ENCODE measurements at places on chromosomes 4 and X.

DNA sequence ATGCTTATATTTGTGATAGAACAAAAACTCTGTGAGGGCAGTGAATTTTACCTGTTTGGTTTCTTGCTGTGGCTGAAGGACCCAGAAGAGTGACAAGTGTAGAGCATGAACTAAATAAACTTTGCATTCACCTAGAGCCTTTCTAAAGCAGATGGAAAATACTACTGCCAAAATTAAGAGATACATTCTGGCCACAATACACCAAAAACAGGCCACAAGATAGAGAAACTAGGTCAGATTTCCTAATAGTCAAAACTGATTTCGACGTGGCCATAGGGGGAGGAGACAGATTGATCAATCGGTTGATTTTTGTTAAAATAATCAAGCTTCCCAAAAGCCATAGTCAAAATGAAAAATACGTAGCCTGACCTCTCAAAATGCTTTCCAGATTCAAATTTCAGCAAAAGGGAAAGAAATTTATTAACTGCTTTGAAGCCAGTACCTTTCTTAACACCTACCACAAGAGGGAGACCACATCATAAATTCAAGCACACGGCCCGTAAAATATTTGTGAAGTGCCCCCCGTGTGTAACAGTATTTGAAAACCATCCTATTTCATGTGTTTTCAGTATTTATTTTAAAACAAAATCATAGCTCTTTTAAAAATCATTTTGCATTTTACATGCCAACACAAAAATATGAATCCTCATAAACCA is 132.4 kb downstream of the CORIN start:
- DNase-seq, result no peak

GRCh38 chrX:117707948-117708743 is 408.5 kb downstream of the KLHL13 start:
- DNase-seq, result no peak

GRCh38 chrX:14902537-14902936 is 29.3 kb downstream of the MOSPD2 start:
- no peak for DNase-seq

GRCh38 chrX:123408821-123409737 is 225.0 kb downstream of the GRIA3 start:
- DNase-seq, result no peak

GRCh38 chrX:67781132-67781531 is 237.3 kb downstream of the AR start:
- no peak for DNase-seq

- DNase-seq, result no peak
These were observed 537 bp downstream of the RBM10 start for GRCh38 chrX:47145395-47146120.

DNA sequence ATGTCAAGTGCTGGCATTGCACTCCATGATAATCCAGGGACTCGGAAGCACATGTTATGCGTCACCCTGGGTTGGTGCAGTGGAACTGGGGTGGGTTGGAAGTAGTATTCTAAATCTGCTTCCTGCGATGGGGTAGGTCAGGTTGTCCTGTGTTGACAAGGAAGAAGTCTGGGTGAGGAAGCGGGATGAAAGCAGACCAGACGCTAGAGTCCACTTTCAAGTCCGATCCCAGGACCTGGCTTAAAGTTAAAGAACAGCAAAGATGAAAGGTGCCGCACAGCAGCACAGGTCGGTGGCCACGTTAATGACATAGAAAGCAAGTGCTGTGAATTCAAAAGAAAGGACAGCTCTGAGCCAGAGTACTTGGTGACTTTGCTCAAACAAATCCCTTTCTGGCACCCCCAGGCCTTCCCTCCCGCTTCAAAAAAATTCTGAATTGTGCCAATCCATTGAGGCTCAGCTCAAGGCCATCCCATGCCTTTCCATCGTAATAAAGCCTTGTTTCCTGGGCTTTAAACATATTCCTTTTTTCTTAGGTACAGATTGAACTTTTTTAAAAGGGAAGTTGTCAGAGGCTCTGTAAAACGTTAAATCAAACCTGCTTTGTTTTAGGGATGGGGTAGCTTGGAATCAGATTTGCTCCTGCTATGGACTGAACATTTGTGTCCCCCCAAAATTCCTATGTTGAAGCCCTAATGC is 117.7 kb downstream of the PTTG2 start:
- no peak for DNase-seq

- no peak for DNase-seq
These were observed 20.2 kb upstream of the RHOH start for GRCh38 chr4:40176602-40177001.

GRCh38 chr4:109966891-109967481 is 54.3 kb downstream of the EGF start:
- DNase-seq, result no peak

DNA sequence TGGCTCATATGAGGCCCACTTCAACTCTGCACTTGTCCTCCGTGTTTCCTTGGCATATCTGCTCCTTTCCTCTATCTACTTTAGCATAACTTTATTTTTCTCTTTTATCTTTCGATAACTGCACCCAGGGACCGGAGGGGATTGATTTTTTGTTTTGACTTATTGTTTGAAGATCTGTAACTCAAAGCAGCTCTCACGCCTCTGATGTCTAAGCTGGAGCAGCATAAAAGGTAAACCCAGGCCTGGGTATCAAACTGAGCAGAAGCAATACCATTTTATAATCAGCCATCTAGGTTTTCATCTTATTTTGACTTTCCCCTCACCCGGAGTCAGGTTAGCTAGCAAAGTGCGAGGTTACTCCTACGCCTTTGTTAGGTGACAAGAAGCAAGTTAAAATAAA is 28.4 kb downstream of the LEF1 start:
- DNase-seq, result no peak

GRCh38 chr4:35725131-35725530 is 519.2 kb downstream of the ARAP2 start:
- DNase-seq, result no peak

- DNase-seq, result no peak
These were observed 481.7 kb upstream of the NR3C2 start for GRCh38 chr4:148923881-148924280.

- no peak for DNase-seq
These were observed 77.2 kb upstream of the IL1RAPL2 start for GRCh38 chrX:104488811-104489210.

GRCh38 chr4:180156684-180157083 is 2086.5 kb upstream of the TENM3 start:
- DNase-seq, result no peak

GRCh38 chrX:111504941-111505340 is 6.5 kb upstream of the SERTM2 start:
- no peak for DNase-seq

GRCh38 chr4:62399242-62399641 is 1199.1 kb downstream of the ADGRL3 start:
- no peak for DNase-seq

DNA sequence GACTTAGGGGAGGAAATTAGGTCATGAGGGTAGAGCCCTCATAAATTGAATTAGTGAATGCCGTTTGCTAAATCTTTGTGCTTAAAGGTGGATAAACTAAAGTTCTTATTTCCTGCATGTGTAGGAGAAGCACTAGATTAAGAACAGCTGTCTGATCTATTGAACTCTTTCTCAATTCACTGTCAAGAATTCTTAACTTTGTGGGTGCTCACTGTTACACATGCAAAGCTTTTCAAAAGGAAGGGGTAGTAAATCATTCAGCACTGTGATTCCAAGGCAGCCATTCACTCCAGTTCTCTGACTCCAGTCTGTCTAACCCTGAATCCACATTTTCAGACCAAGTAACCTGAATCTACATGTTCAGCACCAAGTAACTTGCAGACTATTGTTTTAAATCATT is 1520.1 kb downstream of the PCDH18 start:
- DNase-seq, result no peak

GRCh38 chr4:84697615-84698201 is 114.8 kb downstream of the CDS1 start:
- no peak for DNase-seq

GRCh38 chr4:96784336-96784735 is 944.4 kb downstream of the PDHA2 start:
- no peak for DNase-seq

Data from T-helper 1 cell (primary cell).